ENCODE measurements at places on chromosomes 6 and 20.

DNA sequence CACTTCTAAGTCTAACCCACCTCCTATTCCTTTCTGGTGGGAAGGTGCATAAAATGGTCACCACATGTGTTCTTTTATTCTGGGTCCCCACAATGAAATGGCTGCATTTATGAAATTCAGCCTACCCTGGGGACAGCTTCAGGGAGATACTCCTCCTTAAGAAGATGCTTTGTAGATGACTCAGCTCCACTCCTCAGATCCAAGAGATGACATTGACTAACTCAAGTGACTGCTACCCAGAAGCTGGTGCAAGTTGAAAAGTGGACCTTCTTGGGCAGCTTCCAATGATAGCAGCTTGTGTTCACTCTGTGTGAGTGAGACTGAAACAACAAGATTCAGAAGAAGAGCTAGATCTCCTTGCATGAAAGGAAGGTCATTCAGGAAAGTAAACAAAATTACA is 113.4 kb downstream of the SCP2D1 start:
- DNase-seq = no peak

GRCh38 chr6:122808121-122808885 is 19.2 kb downstream of the SMPDL3A start:
- DNase-seq = no peak

GRCh38 chr6:45681860-45682511 is 304.3 kb upstream of the SUPT3H start:
- no peak for DNase-seq

GRCh38 chr6:11108726-11109125 is 2.8 kb downstream of the ERVFRD-1 start:
- DNase-seq = no peak

GRCh38 chr6:45500924-45501816 is 123.4 kb upstream of the SUPT3H start:
- DNase-seq = no peak

- no peak for DNase-seq
Measured at GRCh38 chr6:51972659-51973058, 114.8 kb downstream of the PKHD1 start.

DNA sequence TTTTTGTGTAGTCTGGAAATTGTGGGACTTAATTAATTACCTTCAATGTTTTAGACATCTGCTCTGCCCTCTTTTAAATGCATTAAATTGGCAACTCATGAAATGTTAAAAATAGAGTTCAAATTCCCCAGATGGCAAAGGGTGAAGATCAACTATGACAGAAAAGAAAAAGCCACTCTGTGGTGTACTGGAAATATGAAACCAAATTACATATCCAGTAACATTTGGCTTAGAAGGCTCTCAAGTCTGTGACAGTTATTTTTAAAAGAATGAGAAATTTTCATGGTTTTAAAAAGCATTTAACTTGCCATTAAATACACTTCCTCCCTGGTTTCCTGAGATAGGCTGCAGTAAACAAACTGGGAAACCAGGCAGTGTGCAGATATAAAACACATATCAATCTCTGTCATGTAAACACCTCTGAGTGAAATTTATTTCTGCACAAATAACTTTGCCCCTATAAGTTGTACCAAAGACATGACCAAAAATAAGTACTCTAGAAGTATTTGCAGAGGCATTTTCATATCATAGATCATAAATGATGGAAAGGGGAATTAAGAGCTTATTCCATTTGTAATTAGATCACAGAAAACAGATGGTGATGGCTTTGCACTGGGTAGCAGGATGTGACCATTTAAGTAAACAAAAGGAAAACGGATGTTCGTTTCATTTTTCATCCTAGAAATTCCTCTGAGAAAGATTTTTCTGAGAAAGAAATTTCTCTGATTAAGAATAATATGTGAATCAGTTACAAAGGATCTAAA is 360.1 kb downstream of the SAMD5 start:
- no peak for DNase-seq

- DNase-seq = no peak
Measured at GRCh38 chr20:16732506-16733152, 2.8 kb downstream of the SNRPB2 start.

- DNase-seq = no peak
Measured at GRCh38 chr6:101296169-101296960, 97.1 kb upstream of the GRIK2 start.

GRCh38 chr6:11528996-11529395 is 8.6 kb upstream of the TMEM170B start:
- DNase-seq = no peak

GRCh38 chr20:35981969-35982368 is 13.6 kb downstream of the CNBD2 start:
- no peak for DNase-seq

GRCh38 chr6:19988555-19988954 is 151.4 kb downstream of the ID4 start:
- peak; percentile 39 for DNase-seq

- no peak for DNase-seq
Measured at GRCh38 chr20:16955462-16955861, 207.3 kb downstream of the OTOR start.

DNA sequence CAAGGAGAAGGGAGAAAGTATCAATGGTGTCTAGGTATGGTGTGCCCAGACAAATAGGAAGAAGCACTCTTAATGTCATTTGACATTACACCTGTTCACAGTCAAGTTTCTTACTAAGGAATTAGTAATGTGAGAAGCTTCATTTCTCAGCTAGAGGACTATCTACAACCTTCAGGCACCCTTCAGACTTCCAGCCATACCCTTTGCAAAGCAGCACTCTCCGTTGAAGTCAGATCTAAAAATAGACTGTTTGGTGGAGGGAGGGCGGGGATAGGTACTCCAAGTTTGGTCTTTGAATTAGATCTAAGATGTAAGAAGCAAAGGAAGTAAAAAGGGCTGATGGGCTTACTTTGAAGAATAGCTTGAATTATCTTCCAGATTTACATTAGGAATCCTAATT is 311.1 kb downstream of the SLC35F1 start:
- no peak for DNase-seq

GRCh38 chr20:13251106-13251903 is 30.2 kb downstream of the ISM1 start:
- DNase-seq = no peak

DNA sequence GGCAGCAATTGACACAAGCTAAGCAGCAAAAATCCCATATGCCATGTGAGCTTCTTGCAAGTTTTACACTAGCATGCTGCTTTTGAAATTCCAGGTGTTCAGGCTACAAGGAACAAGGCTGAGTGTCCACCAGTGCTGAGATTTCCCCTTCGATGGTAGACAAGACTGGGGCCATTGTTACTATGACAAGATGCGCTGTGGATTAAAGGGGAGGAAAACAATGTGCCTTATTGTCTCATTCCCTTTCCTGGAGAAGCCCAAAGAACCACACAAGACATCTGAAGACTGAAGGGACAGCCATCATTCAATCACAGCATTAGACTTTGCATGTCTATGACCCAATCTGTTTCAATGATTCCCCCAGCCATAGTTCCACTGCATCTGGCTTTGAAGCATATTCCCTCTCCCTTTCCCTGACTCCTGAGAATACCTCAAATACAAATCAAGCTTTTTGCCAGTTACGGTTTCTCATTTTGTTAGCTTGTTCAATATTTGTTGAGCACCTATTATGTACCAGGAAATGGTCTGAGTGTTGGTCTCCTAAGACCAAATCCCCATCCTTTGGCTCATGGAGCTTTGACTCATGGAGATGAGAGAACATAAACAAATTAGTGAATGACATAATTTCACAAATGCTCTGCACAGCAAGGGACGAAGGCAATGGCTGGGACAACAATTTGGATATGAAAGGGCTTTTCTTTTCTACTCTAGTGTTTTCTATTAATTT is 23.4 kb upstream of the SCGN start:
- DNase-seq = no peak

GRCh38 chr20:49705358-49705757 is 8.3 kb downstream of the B4GALT5 start:
- no peak for DNase-seq

- no peak for DNase-seq
Measured at GRCh38 chr6:118661831-118662230, 10.4 kb upstream of the CEP85L start.

DNA sequence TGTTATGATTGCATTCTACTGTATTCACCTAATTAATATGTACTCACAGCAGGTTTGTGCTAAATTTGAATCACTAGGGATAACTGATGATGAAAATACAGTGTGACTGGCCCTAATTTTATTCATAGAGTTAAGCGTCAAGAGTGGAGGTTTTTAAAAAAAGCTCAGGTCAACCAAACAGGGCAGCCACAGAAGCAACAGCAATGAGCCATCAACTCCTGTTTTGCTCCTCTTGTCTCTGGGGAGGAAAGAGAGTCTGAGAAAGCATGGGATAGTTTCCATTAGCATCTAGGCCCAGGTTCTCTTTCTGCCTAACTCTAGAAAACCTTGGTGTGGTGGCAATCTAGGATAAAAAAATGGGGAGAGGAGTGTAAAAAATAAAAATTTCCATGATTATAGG is 122.1 kb downstream of the OGFRL1 start:
- no peak for DNase-seq

- no peak for DNase-seq
Measured at GRCh38 chr6:27568226-27568897, 95.5 kb upstream of the ZNF184 start.

GRCh38 chr6:25524542-25524941 is 127.5 kb upstream of the SCGN start:
- no peak for DNase-seq

- peak; percentile 51 for DNase-seq
Measured at GRCh38 chr6:123715006-123715863, 78.5 kb upstream of the TRDN start.

- no peak for DNase-seq
Measured at GRCh38 chr20:22729180-22729579, 144.8 kb upstream of the FOXA2 start.

- DNase-seq = no peak
Measured at GRCh38 chr6:95576218-95576997, 927 bp upstream of the MANEA start.

- no peak for DNase-seq
Measured at GRCh38 chr6:118397671-118398465, 150.2 kb upstream of the PLN start.

- DNase-seq = no peak
Measured at GRCh38 chr20:6811262-6812035, 44.0 kb downstream of the BMP2 start.

- DNase-seq = no peak
Measured at GRCh38 chr20:61951695-61952533, 113.8 kb downstream of the TAF4 start.

GRCh38 chr6:1016329-1017302 is 295.3 kb upstream of the FOXQ1 start:
- DNase-seq = no peak

DNA sequence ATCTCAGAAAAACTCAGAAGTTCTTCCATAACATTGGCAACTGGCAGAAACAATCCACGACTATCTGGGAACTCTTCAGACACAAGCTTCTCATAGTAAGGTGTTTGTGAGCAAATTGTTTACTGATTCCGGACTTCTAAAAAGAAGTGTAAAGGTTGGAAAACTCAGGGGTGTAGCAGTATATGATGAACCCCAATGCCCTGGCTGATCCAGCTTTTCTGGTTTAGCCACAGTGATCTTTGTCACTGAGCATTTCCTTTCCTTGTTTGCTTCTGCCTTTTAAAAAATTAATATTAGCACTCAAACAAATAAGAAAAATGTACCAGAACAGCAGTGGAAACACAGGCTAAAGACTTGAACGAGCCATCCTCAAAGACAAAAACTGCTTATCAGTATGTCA is 4.9 kb downstream of the RGS17 start:
- no peak for DNase-seq

All from T47D (cell line).